ENCODE measurements at places on chromosomes 2 and 18.

DNA sequence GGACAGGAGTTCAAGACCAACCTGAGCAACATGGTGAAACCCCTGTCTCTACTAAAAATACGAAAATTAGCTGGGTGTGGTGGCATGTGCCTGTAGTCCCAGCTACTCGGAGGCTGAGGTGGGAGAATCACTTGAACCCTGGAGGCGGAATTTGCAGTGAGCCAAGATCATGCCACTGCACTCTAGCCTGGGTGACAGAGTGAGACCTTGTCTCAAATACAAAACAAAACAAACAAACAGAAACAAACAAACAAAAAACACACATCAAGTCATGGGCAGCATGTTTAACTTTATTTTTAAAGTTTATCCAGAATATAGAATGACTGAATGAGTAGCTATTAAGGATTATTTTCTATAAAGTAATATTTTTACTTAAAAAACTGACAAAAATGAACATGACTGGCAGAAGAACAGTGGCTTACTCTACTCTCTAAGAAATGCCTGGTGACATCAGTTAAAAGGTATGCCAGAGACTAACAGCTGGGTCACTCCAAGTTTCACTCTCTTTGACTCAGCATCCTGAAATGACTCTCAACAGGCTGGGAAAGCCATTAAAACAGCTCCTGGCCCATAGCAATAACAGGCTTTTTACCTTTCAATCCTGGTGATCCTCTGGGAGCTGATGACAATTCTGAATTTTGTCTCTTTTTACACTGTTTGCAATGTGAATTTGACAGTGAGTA lies 281.6 kb upstream of the STON1 start:
- DNase-seq: no peak

GRCh38 chr2:171409436-171409971 lies 24.3 kb downstream of the METTL8 start:
- no peak for DNase-seq

GRCh38 chr2:56009758-56010458 lies 86.3 kb upstream of the EFEMP1 start:
- DNase-seq: no peak

DNA sequence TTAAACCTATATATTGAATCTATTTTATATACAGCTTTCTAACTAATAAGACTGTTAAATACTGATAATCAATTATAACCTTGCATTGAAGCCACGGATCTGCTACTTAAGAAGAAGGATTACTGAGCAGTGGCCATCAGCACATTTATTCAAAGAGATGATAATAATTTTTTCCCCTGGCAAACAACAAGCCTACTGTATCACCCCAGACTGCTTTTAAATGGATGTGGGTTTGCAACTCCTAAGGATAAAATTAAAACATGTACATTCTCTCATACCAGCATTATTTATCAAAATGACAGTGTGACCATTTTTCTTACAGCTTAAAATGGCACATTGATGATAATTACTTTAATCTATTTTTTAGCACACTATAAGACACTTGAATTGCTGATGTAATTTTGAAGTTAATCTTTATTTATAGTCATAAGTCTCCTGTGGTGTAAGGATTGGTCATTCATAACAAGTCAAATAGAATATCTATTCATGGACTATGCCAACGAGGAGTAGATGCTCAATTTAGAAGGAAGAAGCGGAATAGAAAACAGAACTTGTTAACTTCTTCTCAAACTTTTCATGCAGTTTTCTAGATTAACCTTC lies 517.7 kb downstream of the METTL4 start:
- DNase-seq: no peak

DNA sequence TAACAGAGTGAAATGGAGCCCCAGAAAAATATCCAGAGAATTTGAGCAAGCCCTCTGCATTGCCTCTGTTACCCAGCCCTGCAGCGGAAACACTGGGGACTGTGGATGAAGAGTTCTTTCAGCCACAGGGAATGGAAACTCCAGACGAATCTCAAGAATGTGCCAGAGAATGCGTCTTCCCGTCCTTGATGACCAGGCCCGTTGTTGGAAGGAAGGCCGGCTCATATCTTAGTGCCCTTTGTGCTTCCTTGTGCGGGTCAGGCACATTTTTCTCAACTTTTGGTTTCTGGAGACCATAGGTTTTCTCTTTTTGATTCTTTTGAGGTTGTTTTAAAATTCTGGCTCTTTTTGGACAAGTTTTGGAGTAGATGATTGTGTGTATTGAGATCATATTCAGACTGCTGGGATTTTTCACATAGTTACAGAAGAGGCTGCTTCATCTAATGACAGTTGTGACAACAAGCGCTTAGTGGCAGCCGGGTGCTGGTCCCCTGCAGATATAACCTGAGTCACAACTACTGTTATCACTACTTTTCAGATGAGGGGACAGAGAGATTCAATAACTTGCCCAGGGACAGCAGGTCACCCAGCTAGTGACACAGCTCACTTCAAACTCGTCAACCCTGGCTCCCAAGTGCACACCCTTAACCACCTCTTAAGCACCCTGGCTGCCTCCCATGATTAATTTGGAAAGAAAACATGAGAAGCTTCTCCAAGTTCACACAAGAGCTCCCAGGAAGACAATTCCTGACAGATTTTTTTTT lies 15.7 kb downstream of the MAL start:
- DNase-seq: no peak

DNA sequence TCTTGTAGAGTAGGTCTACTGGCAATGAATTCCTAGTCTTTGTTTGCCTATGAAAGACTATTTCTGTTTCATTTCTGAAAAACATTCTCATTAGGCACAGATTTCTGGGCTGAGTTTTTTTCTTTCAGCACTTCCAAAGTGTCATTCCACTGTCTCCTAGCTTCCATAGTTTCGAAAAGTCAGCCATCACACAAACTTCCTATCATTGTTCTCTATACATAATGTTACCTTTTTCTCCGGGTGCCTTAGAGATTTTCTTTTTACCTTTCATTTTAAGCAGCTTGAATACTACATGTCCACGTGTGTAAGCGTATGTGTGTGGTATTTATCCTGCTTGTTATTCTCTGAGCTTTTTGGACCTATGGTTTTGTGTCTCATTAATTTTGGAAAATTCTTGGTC lies 55.7 kb downstream of the OLA1 start:
- DNase-seq: no peak

DNA sequence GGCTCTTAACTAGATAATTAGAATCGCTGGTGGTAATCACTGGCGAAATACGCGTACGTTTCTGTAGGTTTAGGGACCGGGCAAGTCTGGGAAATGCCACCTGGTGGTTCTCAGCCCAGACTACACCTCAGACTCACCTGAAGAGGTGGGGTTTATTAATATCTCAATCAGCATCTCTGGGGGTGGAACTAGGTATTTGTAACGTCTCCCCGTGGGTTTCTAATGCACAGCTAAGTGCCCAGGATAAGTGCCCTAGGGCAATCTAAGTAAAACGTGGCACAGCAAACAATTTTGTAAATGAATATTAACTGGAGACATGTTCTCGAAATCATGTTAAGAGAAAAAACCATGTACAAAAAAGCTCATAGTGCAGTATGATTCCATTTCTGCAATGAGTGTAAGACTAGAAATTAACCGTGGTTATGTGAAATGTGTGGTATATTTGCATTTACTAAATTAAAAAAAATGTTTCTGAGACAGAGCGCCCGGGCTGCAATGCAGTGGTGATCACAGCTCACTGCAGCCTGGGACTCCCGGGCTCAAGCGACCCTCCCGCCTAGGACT lies 760 bp upstream of the CNOT11 start:
- no peak for DNase-seq

DNA sequence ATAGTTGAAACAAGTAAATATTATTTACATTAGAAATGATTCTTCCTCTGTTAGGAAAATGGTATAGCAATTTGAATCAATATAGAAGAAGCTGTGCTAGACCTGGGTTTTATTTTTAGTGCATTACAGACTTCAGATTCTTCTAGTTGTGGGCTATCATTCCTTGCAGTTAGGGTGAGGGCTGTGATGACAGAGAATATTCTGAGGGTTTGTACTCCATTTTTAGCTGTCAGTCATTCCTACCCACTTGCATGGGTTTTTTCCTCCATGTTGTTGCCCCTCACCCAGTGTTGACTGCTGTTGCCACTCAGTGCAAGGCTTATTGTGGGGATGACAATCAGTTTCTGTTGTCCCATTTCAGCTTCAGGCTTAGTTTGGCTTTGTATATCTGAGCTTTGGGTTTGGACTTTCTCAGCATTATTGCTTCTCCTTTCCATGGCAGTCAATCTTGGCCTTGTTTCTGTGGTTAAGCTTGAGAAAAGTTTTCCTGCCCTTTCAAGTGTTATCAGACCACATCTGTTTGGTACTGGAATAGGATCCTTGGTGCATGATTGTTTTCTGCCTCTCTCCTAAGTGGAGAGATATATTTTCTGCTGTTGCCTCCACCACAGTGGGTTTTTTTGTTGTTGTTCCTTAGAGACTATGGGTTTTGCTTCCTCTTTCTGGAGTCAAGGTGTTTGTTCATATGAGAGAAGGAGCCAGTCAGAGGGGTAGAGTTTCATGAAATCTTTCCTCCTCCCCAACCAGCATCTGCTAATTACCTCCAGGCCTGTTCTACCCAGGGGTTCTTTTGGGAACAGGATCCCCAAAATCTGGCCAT lies 312.7 kb upstream of the CWC22 start:
- DNase-seq: no peak

DNA sequence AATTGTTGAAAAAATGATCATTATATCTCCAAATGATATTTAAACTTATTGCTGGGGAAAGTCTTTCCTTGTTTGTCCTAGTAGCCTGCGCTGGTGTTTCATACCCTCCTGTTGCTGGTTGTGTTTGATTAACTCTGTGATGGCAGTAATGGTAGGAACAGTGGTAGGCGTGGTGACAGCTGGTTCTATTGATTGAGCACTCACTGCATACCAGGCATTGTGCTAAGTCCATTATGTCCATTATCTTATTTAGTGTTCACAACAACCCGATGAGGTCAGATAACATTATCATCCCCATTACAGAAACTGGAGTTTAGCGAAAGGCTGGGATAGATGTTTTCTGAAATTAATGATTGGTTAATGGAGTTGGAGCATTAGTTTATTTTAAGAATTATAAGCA lies 77.8 kb upstream of the STON1 start:
- DNase-seq: no peak

DNA sequence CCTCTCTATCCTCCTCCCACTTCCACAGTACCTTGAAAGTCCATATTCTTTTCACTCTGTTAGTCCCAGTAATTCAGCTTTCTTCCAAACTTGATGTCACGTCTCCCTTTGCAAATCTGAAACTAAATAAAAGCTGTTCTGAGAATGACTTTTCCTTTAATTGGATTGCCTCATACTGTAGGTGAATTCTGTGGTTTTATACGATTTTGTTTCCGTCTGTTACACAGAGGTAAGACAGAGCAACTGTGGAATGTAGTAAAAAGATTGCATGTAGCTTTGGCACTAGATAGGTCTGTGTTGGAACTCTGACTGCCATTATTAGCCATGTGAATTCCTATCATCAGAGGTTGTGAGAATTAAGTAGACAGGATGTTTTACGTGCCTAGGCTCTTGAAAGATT lies 25.9 kb downstream of the MALT1 start:
- DNase-seq: no peak

- DNase-seq: no peak
Measured at GRCh38 chr2:158546412-158547144, 89.8 kb downstream of the PKP4 start.

DNA sequence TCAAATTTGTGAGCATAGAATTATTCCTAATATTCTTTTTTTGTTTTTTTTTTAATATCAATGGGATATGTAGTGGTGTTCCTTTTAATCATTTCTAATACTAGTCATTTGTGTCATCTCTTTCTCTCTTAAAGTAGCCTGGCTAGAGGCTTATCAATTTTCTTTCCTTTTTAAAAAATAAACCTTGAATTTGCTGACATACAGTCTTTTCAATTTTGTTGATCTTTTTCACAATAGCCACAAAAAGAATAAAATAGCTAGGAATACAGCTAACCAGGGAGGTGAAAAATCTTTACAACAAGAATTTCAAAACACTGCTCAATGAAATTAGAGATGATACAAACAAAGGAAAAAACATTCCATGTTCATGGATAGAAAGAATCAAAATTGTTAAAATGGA lies 192.6 kb downstream of the ARL6IP6 start:
- DNase-seq: no peak

All from activated naive CD4-positive, alpha-beta T cell (primary cell).